ENCODE measurements at places on chromosomes 16 and 17.
A peak's percentile ranks its signal among the peaks of the same experiment; 100 is the strongest.

DNA sequence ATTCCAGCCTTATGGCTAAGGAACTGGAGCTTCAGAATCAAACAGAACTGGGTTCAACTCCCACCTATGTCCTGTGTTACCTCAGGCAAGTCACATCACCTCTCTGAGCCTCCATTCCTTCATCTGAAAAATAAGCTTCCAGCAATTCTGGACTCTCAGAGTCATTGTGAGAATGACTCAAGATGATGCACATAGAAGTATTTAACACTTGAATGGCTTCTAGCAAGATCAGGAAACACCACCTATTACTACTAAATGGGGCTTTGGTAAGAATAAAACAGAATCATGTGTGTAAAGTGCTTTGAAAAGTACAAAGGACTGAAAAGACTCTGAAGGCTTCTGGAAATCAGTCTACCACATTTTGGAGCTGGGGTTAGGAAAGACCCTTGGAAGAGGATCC is 30.8 kb upstream of the CALB2 start:
- DNase-seq = no peak

DNA sequence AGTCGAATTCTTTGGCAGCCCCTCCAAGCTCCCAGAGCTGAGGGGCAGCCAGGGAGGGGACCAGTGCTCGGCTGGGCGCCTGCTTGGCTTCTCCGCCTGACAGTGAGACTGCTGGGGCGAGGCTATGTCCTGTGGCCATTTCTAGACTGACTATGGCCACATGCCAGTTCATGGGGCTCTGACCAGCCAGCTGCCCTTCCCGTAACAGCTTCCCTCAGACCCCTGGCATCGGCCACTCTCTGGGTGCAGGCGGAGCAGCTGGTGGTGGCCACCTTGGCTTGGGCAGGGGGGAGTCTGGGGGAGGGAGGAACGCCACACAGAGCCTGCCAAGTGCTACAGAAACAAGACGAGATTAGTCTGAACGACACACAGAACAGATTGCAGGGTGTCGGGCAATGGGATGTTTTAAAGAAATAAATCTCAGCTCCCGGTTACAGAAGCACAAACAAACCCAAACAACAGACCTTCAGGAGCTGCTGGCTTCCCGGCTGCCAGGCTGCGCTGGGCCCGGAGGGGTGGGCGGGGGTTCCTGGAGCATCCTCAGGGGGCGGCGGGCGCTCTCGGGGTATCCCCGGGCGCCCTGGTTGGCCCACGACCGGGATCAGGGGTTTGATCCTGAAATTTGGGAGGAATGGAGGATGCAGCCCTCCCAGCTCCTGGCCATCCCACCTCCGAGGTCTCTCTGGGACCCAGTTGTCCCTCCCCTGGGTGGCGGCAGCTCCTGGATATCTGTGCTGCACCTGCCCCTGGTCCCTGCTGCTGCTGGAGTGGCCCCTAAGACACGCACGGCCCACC is 34.5 kb downstream of the TBC1D16 start:
- no peak for DNase-seq

- no peak for DNase-seq
Observed at GRCh38 chr16:53090591-53091411, 36.0 kb downstream of the CHD9 start.

DNA sequence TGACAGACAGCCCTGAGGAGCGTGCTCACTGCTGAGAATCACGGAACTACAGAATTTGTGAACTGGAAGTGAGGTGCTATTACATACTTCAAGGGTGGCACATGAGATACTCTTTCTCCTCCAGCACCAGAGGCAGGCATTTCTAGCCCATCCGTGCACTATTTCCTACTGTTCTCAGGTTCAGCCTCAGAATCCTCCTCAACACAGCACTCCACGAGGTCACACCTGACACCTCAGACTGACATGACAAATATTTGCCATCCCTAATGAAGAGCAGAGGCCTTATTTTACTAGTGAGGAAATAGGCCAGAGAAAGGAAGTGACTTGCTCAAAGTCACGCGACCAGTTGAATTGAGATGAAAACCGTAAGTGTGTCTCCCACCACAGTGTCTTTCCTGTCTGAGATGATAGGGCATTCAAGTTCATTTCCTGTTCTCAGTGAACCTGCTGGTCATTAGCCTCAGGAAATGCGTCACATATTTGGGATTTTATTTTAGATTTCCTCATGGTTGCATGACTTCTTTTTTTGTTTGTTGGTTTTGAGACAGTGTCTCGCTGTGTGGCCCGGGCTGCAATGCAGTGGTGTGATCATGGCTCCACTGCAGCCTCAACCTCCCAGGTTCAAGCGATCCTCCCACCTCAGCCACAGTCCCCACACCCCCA is 23.6 kb downstream of the SEZ6 start:
- DNase-seq = no peak

DNA sequence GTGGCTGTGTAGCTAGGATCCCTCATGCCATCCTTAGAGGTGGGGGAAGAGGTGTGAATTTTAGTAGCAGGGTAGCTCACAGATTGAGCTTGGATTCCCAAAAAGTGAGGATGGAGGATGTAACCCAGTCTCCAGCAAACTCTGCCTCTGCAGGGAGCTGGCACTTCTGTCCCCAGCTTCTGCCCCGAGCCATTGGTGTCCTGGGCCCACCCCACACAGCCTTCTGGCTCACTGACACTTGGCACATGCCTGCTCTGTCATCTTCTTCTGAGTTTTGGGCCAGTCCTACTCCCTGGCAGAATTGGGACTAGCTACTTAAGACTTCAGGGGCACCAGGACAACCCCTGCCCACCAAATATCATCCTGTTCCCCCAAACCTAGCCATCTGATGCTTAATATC is 2.3 kb downstream of the CACNG5 start:
- DNase-seq = no peak

DNA sequence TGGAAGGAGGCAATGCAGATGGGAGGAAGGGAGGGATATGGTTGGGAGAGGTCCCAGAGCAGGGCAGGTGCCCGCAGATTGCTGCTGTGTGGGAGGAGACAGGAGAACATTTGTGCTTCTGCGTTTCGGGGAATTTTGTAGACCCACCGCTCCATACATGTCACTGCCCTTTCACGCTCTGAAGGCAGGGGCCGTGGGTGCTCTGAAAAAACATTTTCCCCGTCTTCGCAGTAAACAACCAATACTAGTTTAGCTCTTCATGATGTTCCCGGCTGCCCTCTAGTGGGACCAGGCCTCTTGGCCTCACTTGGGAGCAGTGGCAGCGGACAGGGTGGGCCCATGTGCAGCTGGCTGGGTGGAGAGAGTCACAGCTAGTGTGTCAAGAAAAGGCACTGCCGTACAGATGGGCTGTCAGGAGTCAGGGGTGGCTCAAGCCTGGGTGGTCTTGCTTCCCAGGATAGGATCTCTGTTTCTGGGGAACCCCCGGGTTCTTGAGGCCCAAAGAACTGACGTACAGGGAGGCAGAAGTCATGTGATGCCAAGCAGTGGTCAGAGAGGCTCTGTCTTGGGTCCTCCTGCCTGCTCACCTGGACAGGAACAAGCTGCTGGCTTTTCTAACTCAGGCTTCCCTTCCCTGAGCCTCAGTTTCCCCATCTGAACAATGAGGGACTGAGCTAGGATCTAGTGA is 46.5 kb upstream of the CPNE2 start:
- DNase-seq = peak; percentile 52

DNA sequence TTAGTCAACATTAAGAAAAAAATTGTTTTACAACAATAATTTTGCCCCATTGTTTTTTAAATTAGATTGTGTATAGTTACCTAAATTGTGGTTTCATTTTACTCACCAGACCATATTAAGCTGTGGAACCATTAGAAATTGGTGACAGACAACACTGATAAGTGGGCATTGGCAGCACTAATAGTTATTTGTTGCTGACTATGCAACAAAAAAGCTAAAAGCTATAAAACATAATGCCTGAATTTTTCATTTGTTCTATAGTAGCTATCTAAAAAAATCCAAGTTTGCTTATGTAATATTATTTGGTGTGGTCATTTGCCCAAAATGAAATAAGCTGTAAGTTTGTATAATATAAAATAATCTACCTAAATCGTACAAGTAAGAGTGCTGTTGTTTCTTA is 13.7 kb upstream of the VWA3A start:
- DNase-seq = no peak

DNA sequence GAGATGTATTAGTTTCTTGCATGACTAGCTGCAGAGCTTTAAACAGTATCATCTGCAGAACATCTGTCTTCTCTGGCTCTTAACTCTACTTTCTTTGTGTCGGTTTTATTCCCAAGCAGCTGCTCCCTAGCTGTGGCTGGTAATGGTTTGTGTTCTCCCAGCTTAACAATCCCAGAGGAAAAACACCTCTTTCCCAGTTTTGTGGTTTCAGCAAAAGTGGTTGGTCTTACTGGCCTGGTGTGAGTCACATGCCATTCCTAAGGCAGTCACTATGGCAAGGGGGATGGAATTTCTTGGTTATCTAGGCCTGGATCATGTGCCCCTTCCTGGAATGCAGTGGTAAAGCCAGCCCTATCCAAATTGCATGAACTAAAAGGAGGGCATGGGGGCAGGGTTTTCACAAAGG is 27.5 kb downstream of the OMG start:
- DNase-seq = no peak

DNA sequence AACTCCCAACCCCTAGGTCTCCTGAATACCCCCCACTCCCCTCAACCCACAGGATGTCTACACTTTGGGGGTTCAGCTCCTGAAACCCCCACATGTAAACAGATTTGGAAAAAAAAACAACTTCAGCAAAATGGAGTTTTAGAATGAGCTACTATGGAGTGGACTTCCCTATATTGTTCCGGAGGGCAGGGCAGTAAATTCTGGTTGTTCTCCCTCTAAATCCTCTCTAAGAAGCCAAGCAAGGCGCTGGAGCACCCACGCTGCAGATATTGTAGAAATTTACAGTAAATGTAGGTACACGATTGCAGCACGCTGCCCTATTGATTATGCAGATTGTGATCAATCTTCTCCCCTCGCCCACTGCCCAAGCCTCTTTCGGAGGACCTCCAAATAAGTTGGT is 8.5 kb upstream of the ZFHX3 start:
- DNase-seq = no peak

DNA sequence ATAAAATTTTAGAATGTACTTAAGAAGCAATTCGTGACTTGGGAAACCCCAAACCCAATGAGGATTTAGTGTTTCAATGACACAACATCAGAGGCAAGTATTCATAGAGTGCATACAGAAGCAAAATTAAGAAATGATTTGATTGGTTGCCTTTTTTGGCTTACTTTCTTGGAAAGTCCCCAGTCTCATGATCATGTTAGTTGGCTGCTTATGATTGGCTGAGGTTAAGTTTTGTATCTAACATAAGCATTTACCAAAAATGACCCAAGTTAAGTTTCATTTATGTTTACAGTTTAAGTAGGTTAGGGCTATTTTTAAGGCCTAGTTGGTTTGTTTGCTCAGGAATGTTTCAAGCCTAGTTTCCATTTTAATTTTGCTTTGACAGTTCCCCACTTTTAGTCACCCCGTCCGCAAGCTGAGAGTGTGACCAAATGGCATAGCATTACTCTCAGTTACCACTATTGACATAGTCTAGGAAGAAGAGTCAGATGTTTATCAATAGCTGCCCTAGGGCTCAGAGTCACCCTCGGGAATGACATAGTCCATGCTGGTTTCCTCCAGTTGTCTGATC is 36.2 kb downstream of the DGKE start:
- DNase-seq = peak; percentile 44

DNA sequence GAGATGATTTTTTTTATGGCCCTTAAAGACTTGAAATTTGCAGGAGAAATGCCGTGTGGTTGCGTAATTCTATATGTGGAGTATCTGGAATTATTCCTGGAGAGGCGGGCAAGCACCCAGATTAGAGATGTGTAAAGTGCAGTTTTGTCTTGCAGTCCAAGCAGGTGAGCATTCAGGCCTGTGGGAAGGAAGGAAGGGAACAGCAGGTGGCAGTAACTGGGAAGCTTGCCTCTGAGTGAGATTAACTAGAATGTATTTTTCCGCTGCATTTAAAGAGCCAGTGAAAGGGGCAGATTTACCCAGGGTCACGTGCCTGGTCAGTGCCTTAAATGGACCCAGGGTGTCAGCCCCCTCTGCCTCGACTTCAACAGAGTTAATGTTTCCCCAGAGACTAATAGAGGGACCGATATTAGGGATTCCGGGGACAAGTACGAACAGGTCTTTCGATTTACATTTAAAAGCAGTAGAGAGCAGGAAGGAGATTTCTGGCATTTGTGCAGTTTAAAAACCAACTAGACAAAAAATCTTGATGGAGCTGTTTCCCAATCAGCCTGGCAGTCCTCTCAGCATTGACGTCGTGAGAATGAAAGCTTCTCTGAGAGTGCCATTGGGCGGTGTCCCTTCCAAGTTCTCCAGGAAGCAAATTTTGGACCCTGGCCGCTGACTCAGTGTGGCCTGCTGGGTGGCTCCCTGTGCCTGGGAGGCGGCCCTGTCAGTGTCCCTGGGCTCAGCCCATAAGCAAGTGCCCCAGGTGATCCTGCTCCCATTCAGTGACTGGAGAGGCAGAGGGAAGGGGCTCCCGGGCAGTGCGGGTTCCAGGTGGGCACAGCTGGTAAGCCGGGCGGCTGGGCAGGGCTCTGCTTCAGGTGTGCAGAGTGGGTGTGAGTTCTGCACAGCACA is 38.2 kb downstream of the KSR1 start:
- DNase-seq = peak; percentile 81

- no peak for DNase-seq
Observed at GRCh38 chr17:67066717-67067116, 22.4 kb downstream of the CACNG1 start.

All from T47D (cell line).